ENCODE measurements at places on chromosomes 2 and 18.

DNA sequence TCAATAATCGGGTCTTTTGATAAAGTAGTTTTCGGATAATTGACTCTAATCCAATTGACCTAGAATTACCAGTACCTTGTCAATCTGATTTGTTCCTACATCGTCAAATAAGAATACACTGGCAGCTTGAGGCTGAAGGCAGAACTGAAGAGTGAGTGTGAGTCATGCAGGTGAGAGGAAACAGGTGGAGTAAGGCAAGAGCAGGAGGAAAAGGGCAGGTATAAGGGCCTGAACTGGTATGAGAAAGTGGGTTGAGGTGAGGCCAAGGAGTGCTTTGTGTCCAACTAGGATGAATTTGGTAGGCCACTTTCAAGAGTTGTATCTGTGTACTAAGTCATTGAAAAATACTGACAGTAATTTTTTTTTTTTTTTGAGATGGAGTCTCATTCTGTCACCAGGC lies 186.0 kb downstream of the ZNF385B start:
- DNase-seq = no peak

GRCh38 chr2:43161650-43162510 lies 64.5 kb downstream of the ZFP36L2 start:
- no peak for DNase-seq

GRCh38 chr2:149926149-149926548 lies 338.6 kb upstream of the MMADHC start:
- no peak for DNase-seq

DNA sequence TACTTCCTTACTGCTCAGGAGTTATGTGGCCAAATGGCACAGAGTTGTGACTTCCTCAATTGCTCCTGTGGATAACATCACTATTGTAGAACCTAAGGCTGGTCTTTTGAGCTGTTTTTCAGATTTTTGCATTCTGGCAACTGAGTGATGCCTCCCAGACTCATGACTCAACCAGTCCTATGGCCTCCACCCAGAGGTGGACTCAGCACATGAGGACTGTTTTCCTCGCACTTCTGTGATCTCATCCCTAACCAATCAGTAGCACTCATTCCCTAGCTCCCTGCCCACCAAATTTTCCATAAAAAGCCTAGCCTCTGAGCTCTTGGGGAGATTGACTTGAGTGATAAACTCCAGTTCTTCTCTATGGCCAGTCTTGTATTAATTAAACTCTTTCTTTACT lies 407.9 kb upstream of the TNP1 start:
- DNase-seq = no peak

- no peak for DNase-seq
Observed at GRCh38 chr18:39453356-39453755, 1887.8 kb upstream of the CELF4 start.

GRCh38 chr2:119352357-119352756 lies 14.3 kb downstream of the C2orf76 start:
- no peak for DNase-seq

GRCh38 chr2:152694161-152694661 lies 23.1 kb downstream of the PRPF40A start:
- DNase-seq = no peak
